COR-L47 (cell line): ENCODE measurements at places on chromosomes 4 and X.

DNA sequence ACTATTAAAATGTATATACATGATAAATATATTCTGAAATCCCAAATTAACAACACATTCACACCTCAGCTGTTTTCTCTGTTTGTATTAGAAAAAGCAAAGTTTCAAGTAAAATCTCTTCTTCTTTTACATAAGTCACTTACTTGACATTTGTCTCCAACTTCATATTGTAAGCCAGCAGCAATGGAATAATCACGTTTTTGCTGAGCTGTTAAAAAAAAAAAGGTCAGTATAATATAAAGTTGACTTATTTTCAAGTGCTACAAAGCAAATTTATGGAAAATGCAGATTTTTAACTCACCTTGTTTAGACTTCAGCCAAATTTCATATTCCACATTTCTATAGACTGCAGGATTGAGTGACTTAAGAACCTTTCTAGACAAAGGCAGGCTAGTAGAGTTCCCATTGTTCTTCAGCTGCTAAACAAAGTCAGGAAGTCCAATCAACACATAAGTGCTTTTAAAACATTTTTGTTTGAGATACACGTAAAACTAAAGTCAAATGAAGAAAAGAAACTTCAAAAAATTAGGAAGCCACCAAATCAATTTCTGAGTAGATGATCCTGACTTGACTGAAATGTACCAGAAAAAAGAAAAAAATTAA lies 25.0 kb downstream of the OTUD4 start:
- no peak for DNase-seq

DNA sequence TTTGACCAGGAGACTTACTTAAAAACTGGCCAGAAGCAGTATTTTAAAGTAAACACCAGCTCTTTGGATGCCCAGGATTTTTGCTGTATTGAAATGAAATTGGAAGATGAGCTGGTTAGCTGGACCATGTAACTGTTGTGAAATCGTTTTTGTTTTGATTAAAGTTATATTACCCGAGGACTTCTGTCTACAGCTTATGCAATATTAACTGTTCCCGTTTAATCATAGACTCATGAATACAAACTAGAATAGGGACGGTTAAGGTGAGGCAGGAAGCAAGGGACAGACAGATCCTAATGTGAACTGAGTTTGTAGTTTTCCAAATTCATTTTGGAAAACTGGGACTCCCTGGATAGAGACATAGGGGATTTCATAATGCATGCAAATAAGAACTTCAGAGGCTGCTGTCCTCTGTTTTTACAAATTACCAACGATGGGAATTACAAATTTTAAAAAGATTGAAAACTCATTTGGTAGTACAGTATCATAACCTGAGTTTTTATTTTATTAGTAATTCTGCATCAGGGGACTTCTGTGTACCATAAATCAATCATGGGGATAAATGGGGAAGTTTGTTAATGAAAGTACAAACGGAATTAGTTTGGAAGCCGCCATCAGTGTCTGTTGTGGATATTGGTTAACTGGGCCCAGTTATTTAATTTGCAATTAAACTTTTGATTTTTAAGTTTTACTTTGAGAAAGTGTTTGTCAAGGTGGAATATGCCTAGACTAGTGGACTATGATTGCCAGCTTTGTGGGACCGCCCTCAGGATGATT lies 304.4 kb downstream of the AFF2 start:
- no peak for DNase-seq

DNA sequence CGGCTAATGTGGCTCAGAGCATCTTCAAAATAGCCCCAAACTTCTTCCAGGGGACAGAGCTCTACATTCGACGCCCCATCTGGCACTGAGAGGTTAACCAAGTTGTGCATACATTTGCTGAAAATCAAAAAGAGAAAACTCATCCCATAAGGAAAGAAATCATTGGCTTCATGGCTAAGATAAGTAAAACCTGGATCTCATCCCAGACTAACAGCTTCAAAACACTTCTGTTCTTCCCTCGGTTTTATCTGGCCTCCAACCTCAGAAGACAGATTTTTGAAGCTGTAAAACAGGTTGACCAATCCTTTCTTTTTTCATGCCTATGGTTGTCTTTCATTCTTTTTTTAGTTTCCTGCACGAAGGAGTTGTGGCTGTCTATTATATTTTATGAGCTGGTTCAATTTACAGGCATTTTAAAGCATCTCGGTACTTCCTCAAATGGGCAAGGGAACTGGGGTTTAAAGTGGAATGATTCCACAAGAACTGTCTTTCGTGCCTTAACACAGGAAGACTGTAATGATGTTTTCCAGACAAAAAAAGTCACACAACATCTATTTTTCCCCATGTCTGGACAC lies 107.6 kb downstream of the DLG3 start:
- DNase-seq = no peak

DNA sequence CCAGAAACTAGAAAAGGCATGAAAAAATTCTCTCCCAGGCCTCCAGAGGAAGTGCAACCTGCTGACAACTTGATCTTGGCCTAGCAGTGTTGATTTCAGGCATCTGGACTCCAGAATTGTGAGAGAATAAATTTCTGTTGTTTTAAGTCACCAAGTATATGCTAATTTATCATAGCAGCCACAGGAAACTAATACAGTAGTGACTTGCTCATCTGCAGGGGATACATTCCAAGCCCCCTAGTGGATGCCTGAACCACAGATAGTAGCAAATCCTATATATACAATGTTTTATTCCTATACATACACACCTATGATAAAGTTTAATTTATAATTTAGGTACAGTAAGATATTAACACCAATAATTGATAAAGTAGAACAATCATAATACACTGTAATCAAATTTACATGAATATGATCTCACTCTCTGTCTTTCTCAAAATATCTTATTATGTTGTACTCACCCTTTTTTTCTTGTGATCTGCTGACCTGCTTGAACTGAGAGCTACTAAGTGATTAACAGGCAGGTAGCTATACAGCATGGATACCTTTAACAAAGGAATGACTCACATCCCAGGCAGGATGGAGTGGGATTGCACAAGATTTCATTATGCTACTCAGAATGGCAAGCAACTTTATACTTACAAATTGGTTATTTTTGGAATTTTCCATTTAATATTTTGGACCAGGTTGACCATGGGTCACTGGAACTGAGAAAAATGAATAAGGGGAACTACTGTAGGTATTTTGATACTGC lies 501.1 kb downstream of the KCNIP4 start:
- no peak for DNase-seq

GRCh38 chr4:170853422-170854021 lies 763.8 kb upstream of the AADAT start:
- peak; percentile 44 for DNase-seq

- peak; percentile 63 for DNase-seq
These were observed 486 bp downstream of the ABLIM2 start for GRCh38 chr4:8157944-8158709.

DNA sequence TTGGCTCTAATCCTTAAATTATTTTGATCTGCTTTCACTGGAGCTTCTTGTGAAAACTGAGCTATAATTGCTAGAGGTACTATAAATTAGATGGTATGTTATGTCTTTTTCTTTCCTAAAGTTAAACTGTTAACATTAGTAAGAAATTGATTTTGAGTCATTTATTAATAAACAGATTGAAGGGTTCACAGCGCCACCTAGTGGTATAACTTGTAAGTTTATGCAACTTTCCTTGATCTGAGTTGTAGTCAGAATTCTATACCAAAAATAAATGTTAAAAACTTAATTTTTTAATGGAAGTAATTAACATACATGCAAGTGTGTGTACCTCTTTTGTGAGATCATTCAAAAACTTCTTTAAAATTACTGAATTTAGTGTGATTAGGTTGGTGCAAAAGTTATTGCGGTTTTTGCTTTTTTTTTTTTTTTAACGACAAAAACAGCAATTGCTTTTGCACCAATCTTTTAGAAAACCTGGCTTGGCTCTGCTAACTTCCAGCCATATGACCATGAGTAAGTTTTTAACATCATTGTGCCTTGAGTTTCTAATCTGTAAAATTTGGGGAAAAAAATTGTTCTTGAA lies 151.5 kb downstream of the CENPC start:
- peak; percentile 17 for DNase-seq

DNA sequence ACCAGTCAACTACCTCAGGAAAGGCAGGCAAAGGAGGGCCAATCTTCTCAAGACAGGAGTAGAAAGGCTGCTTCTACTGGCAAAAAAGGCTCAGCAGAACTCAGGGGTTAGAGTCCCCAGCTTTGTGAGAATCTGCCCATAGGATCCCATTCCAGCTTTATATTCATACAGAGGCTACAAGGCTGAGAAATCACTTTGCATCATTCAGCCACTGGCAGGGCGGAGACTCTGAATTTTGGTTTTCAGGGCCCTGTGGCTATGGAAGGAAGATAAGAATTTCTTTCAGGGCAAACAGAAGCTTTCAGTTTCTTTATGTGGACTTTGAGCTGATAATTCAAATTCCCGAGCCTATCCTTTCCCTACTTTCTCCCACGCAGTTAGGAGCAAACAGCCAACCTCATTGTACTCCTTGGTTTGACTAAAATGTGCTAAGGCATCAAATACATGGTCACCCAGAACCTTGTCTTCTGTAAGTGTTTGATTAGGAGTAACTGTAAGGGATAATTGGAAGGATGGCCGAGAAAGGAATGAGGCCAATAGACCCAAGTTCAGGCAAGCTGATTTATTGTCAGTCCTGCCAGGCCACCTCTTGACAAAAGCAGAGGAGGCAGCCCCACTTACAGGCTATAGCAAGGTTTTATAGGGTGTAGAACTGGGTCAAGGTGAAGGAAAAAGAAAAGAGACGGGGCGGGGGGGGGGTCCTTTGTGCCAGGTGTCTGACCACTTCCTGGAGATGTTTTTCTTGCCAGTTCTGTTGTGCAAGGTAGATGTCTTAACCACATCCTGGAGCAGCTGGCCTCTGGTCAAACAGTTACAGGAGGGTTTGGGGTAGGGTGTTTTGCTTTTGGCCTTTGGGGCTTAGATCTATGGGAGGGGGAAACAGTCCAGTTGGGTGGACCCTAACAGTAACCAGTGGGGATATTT lies 165.3 kb upstream of the PPP1R2C start:
- DNase-seq = no peak

DNA sequence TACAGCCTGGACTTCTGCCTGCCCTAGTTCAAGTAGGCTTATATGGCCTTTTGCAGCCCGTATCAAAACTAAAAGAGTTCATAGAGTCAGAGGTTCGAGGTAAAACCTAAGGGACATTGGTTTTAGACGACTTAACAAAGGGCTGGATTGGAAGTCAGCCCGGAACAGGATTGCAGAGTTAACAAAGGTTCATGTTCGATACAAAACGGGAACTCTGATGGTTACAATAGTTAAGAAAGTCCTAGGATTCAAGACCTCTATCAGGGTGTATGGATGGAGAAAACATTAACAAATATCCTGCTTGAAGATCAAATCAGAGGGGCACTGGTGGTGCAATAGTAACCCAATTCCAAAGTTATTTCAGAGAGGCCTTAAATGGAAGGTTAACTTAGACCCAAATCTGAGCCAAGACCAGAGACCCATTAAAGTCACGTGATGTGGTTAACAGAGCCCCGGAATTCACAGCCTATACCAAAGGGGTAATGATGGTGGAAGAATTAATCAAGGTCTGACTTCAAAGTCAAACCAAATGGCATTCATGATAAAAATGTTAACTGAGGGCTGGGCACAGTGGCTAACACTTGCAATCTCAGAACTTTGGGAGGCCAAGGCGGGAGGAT lies 656 bp upstream of the ZNF630 start:
- no peak for DNase-seq

GRCh38 chr4:118989098-118990080 lies 100.7 kb downstream of the SYNPO2 start:
- DNase-seq = no peak

GRCh38 chrX:103585411-103586313 lies at the start of gene TCEAL4:
Gene TCEAL4 (plus strand): TSS chrX:103585515. CDS start chrX:103586676, 1,161 bp downstream.
- DNase-seq = peak; percentile 45

- DNase-seq = no peak
These were observed 147.9 kb downstream of the PTCHD1 start for GRCh38 chrX:23482561-23482960.

DNA sequence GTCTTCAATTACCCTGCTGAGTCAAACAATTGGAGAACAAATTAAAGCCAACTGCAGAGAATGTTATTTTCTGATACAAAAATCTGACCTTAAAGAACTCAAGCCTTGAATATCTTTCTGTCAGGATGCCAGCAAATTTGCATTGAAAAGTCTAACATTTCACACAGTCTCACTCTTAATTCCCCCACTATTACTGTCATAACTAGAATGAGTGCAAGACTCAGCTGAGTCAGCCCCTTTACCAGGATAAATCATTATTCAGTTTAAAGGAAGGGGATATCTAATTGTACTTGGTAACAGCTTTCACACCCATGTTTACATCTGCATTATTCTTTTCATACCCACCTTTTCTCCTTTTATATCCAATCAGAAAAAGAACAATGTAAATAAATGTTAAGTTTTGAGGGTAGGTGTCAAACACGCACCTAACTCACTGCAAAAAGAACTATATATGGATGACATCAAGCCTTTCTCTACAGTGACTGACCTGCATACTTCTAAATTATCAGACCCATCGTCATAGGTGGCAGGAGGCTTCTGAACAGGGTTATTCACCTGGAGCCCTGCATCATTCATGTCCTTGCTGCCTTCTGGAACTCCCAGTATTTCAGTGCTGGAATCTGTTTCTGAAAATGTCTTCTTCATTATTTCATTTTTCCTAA lies 117.4 kb downstream of the TMA16 start:
- DNase-seq = no peak

- DNase-seq = no peak
These were observed 16.6 kb downstream of the GPKOW start for GRCh38 chrX:49106930-49107329.

DNA sequence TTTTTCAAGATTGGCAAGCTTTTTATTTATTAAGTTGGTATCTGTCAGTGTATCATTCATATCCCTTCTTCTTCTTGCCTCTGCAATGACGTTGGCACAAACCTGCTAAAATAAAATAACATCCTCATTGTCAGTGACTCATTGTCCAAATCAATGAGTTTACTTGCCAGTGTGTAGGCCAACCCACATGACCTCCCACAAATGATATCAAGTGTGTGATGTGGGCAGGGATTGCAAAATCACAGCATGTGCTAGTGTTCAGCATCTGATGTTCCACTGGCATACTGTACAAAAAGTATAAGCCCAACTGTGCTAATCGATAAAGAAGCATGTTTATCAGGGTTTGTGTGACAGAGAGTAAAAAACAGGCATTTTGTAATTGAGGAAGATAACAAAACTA lies 25.5 kb downstream of the GPAT3 start:
- no peak for DNase-seq

GRCh38 chr4:141595531-141595930 lies 40.9 kb upstream of the IL15 start:
- no peak for DNase-seq
